ENCODE measurements at places on chromosomes 13 and 19. TPM values are rescaled to one million over a fixed set of nuclear protein-coding genes. Genes with fewer than 3 reads are reported as not detected.
A peak's percentile ranks its signal among the peaks of the same experiment; 100 is the strongest.

The SUPT5H gene
- polyA plus RNA-seq = 98.8 TPM

The FGF9 gene
- 1.5 TPM for polyA plus RNA-seq

The TEX26 gene
- polyA plus RNA-seq = 0.45 TPM

The ZNF625 gene
- polyA plus RNA-seq = 2.5 TPM

The KISS1R gene
- not detected for polyA plus RNA-seq

The PCDH8 gene
- polyA plus RNA-seq = 0.06 TPM

The LRRC63 gene
- polyA plus RNA-seq = not detected

The GIPR gene
- 0.33 TPM for polyA plus RNA-seq

The SULT2B1 gene
- polyA plus RNA-seq = not detected

The BRCA2 gene
- 0.55 TPM for polyA plus RNA-seq

The ELL gene
- polyA plus RNA-seq = 1.6 TPM

The SIGLEC8 gene
- polyA plus RNA-seq = 0.05 TPM

GRCh38 chr19:17406046-17406886 lies 836 bp upstream of the BST2 start:
- no peak for DNase-seq

GRCh38 chr19:32865326-32865725 lies 4.2 kb downstream of the SLC7A9 start:
- DNase-seq = no peak

- DNase-seq = no peak
These were observed 67.8 kb downstream of the FGF9 start for GRCh38 chr13:21738630-21739029.

GRCh38 chr19:17981611-17982010 lies 14.7 kb downstream of the KCNN1 start:
- DNase-seq = no peak

DNA sequence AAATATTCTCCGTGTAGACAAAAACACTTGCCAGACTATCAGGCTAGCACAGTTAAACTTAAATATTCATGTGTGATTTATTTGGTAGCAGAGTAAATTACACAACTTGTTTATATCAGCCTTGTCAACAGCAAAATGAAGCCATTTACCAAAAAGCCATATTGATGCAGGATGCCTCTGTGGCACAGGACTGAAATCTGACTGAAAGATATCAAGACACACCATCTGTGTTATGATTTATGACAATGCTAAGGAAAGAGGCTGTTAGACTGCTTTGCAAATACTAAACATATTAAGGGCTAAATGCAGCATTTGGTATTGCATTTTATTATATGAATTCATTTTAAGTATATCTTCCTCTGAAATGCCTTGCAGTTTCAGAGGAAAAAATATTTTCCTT lies 44.8 kb upstream of the FNDC3A start:
- no peak for DNase-seq

DNA sequence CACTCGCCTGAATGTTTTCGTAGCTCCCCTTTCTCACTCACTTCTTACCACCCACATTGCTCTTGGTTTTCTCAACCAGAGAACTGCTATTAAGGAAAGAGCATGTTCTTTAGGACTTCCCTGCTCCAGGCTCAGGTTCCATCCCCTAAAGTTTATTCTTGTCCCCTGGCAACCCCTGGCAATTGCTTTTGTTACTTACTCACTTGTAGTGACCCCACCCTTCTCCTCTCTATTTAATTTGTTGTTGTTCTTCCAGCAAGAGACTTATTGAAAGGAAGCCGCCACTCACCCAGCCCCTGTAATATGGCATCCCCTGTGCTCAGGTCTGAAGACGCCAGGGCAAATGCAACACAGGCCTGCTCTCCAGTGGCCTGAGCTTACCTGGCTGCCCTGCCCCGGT lies 233.7 kb upstream of the SOX21 start:
- DNase-seq = no peak

DNA sequence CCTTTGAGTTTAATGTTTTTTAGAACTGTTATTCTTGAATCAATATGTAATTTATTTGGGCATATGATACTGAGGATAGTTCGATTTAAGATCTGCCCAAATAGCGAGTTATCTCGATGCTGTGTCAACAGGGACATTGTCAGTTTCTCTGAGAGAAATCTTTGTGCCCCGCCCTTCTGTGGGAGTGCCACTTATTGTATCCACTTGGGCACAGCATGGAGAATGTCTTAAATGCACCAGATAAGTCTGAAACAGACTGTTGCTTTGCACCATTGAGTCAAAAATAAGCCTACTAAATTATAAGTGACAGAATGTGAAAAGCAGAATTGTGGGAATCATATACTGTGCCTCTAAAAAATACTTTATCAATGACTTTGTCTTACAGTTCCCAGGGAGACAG lies 45.6 kb downstream of the RNASEH2B start:
- no peak for DNase-seq

- DNase-seq = peak; percentile 52
These were observed 155.5 kb downstream of the TBC1D4 start for GRCh38 chr13:75326173-75327134.

DNA sequence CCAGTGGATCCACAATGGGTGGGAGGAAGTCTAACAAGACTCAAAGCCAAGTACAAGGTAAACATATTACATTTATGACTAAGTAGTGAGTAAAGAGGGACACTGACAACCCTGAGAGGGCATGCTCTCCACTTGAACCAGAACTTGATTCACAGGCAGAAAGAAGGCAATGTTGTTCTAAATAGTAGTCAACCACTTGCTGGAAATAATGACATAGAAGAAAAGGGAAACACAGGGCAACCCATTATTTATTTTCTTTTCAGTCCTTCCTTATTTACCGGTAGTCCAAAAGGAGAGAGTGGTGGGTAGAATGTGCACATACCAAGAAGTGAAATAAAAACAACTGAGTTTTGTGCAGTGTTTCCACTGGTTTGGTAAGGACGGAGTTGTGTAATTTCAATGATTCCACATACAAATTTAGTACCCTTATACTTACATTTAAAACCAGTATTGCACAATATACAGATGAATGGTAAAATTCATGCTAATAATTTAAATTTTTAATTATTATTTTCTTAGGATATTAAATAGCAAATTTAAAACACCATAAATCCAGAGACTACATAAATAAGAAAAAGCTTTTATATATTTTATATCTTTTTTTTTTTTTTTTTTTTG lies 65.9 kb downstream of the ENOX1 start:
- DNase-seq = no peak

- DNase-seq = no peak
These were observed 222.8 kb upstream of the PRR20A start for GRCh38 chr13:56917966-56918365.

- no peak for DNase-seq
These were observed 4.2 kb upstream of the PDCD5 start for GRCh38 chr19:32576790-32577189.

GRCh38 chr13:39877134-39877533 lies 221.7 kb downstream of the COG6 start:
- DNase-seq = no peak

GRCh38 chr13:50426927-50427326 lies 411.7 kb downstream of the KCNRG start:
- DNase-seq = no peak

- DNase-seq = no peak
These were observed 6.9 kb upstream of the FBXL3 start for GRCh38 chr13:77033717-77034302.

- no peak for DNase-seq
These were observed 53.9 kb downstream of the TM9SF2 start for GRCh38 chr13:99555149-99555548.
